ENCODE measurements at places on chromosomes 1 and 21.

DNA sequence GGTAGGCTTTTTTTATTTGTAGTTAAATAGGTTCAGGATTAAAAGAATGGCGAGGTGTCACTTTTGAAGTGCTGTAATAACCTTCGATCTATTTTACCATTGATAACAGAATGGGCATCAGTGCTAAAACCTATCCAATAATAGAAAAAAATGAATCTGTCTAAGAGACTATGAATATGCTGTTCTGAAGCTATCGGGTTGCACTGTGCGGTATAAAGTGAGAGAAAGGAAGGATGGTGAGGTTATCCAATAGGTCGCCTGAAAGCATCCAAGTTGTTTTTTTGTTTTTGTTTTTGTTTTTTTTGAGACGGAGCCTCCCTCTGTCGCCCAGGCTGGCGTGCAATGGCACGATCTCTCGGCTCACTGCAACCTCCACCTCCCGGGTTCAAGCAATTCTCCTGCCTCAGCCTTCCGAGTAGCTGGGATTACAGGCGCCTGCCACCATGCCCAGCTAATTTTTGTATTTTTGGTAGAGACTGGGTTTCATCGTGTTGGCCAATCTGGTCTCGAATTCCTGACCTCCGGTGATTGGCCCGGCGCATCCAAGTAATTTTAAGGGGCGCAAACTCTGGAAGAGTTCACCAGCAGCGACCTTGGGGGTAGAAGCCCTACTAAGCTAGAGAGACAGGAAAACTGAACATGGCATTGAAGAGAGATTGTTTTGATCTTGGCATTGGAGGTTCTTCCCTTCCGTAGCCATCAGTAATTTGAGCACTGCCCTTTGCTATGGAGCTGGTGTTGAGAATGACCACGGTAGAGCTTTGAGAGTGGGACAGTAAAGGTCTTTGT lies 8.7 kb upstream of the MDM4 start:
- DNase-seq = no peak

DNA sequence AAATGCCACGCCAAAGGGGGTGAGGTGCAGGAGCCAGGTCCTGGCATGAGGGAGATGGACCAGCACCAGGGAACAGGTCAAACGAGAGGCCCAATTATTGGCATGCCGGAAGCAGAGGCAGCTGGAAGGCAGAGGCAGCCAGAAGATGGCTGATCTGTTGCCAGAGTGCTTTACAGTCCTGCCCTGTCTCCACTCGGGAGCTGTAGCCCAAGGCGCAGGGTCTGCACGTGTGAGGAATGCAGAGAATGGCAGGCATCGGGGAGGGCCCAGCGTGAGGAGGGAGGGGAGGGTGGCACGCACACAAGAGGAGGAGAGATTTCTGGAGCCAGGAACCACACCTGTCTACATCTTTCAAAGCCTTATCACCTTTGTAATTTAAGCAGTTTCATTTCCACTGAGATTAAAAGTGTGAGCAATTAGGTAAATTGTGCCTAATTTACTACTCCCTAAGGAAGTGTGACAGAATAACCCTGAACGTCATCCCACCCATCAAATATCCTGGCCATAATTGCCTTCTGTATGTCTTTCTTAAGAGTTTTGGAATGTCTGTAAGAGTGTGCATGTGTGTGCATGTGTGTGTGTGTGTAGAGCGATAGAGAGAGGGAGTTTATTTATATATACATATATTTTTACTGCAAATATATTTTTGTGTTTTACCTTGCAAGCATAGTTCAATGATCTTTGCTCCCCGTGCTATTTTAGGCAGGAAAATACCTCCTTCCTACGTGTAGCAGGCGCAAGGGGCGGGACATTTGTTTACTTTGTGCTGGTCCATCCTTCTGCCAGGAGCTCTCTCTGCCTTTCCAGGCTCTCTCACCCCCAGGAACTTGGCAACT lies 125.5 kb upstream of the SERBP1 start:
- no peak for DNase-seq

DNA sequence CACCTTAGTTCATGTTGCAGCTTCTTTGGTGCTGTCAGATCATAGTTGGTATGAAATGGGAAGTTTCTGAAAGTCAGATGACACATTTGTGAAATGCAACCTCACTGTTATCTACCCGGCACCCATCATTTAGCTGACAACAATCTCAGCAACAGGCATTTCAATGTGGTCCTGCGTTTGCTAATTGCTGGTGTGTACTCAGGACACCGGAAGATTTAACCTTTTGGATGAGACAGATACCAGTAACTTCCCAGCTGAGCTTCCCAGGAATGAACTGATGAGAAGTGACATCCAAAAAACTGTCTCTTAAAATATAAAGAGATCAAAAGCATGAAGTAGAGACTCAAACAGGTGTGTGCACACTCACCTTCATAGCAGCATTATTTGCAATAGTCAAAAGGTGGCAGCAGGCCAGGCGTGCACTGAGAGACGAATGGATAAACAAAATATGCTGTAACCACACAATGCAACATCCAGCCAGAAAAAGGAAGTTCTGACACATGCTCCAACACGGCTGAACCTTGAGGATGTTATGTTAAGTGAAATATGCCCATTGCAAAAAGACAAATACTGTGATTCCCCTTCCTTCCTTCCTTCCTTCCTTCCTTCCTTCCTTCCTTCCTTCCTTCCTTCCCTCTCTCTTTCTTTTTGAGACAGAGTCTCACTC lies 7.9 kb upstream of the CLDN14 start:
- DNase-seq = no peak

DNA sequence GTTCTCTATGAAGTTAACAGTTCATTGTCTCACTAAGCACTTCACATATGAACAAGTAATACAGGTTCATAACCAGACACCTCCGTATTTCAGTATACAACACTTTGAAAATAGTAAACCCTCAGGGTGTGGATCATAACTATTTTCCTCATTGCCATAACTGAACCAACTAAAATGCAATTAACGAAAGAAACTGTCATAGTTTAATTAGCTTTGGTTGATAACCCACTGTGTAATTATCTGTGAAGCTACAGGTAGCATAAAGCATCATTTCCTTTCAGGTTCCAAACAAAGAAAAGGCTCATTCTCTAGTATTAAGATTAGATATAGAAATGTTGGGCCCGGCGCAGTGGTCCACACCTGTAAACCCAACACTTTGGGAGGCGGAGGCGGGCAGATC lies 58.5 kb downstream of the EIF4G3 start:
- DNase-seq = no peak

DNA sequence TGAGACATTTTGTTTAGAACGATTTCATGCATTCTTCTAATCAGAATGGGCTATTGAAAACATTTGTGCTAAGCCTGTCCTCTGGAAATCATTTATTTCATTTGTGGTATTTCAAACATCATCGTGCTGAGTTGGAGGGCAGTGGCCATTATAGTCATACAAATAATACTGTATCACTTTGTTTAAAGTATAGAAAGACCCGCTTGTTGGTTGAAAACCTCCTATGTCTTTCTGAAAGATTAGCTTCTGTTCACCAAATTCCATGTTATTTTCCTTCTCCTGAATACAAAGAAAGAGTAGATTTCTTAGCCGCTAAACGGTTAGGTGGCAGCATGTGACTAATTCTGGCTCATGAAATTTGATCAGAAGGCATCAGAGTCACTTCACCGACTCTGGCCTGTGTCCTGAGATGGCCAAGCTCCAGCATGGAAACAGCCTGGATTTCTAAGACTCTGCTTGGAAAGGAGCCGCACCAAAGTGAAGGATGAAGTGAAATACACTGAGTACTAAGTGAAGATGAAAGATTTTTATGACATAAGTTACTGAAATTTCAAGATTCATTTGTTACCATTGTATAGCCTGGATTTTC lies 355.1 kb downstream of the USP25 start:
- no peak for DNase-seq

DNA sequence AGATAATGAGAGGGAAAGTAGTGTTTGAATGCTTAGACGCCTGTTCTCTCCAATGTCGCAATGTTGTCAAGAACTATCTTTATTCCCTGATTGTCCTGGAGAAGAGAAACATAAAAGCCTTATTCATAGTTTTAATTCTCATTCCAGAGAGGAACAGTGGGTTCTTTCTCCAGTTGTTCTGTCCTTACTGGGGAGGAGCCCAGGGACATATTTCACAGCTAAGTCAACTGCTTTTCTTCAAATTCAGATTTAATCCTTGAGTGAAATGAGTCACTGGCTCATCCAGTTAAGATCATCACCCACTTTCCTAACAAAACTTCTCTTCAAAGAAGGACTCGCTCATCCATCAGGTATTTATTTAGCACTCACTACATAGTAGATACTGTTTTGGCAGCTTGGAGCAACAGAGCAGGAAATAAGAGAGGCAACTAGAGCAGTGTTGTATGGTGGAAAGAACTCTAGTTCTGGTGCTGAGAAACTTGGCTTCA lies 365.7 kb upstream of the USP24 start:
- no peak for DNase-seq

GRCh38 chr1:193457676-193458075 lies 271.3 kb upstream of the B3GALT2 start:
- DNase-seq = peak; percentile 49

GRCh38 chr1:40495315-40495903 lies 13.2 kb upstream of the EXO5 start:
- DNase-seq = no peak

DNA sequence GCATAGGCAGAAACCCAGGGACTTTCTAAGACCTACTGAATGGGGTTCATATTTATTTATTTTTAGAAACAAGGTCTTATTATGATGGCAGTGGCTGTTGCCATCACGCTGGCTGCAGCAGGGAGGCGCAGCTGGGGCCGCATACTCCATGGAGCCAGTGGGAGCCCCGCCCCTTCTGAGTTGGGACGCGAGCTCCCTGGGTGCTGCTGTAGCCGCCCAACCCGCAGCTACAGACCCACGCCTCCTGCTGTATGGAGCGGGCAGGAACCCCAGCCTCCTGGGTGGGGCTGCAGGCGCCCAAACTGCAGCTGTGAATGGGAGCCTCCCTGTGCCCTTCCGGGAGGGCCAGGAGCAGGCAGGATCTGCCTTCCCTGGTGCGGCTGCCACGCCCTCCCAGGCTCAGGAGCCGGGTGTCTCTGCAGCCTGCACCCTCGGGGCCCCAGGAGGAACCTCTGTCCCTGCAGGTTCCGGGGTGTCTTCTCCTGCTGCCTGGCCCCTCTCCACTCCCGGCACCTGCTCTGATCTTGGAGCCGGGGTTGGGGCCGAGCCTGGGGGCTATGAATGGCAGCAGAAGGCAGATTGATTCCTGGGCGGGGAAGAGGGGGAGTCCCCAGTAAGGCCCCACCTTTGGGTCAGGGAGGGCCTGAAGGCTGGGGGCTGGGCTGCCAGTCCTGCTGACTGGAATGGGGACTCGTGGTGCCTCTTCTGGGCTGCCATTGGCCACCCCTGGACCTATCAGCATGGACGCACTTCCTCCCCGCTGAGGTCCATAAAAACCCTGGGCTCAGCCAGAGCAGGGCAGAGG lies 66.5 kb upstream of the LRRN2 start:
- no peak for DNase-seq

DNA sequence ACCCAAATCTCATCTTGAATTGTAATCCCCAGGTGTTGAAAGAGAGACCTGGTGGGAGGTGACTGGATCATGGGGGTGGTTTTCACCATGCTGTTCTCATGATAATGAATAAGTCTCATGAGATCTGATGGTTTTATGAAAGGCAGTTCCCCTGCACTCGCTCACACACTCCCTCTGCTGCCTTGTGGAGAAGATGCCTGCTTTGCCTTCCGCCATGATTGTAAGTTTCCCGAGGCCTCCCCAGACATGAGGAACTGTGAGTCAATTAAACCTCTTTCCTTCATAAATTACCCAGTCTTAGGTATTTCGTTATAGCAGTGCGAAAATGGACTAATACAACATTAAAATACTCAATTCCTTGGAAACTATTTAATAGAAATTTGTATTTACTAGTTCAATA lies 99.2 kb downstream of the PROX1 start:
- DNase-seq = no peak

GRCh38 chr21:44049182-44049581 lies 37.1 kb downstream of the TRAPPC10 start:
- DNase-seq = no peak

GRCh38 chr1:220698607-220699016 lies 8.4 kb downstream of the C1orf115 start:
- no peak for DNase-seq

DNA sequence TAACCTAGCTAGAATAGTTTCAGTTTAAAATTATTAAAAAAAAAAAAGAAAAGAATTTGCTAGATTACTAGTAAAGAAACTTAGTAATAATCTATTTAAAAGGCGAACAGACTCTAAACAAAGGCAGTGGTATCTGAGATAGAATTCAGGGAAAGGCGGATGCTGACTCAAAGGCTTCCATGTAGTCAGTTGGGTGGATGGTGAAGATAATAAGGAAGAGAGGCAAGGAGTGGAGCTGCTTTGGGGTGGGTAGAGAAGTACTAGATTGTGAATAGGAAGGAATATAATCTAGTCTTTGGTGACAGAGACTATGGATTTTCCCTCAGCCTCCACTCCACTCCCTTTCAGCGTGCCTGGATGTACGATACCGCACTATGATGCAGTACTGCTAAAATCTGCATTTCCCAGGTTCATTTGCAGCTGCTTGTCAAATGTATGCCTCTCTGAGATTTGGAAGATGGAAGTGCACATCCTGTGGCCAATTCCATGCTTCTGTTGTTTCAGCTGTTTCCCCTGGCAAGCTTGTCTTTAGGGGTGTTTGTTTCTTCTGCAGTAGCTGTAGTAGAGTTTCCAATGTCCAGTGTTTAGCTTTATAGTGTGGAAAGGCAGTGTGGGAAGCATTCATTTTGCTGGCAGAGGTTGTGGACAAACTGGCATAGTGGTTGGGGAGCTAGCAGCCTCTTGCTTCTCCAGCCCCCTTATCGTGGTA lies 184.6 kb upstream of the NRIP1 start:
- no peak for DNase-seq

DNA sequence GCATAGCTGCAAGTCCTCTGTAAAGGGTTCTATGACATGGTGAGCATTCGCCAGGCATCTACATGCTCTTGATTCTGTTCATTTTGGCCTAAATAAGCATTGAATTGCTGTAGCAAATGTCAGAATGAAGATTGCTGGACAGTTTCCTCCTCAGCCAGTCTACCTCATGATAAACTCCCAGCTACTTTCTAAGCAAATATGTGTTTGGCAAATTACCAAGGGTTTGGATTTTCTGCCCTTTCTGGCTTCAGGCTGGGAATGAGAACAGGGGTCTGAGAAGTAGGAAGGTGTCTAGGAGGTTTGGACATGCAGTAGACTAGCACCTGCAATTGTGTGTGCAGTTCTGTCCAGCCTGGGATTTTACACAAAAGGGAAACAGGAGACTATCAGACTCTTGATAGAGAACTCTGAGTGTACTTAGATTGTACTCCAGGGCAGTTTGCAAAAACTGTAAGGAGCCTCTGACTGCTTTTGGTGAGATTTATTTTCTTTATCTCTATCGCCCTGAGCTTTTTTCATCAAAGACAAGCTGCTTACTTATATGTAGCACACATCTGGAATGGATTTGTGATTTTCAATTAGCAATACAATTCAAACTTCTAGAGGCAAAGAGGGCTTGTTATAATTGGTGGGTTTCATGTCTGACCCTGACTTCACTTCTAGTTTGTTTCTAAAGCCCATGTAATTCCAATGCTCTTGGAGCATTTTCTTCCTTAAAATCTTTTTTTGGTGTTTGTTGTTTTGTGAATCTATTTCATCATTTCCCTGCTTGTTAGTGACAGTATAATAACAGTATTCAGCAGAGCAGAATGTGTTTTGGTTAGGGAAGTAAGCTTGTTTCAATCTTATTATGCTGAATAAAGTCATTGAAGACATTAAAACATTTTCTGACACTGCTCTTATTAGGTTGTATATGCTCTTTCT lies 150.8 kb downstream of the VPS13D start:
- no peak for DNase-seq
